ENCODE measurements at places on chromosomes 7 and 10.

- DNase-seq, result no peak
Measured at GRCh38 chr7:79709574-79710409, 256.3 kb upstream of the MAGI2 start.

GRCh38 chr7:143898810-143899209 lies 3.2 kb downstream of the TCAF1 start:
- DNase-seq, result no peak

DNA sequence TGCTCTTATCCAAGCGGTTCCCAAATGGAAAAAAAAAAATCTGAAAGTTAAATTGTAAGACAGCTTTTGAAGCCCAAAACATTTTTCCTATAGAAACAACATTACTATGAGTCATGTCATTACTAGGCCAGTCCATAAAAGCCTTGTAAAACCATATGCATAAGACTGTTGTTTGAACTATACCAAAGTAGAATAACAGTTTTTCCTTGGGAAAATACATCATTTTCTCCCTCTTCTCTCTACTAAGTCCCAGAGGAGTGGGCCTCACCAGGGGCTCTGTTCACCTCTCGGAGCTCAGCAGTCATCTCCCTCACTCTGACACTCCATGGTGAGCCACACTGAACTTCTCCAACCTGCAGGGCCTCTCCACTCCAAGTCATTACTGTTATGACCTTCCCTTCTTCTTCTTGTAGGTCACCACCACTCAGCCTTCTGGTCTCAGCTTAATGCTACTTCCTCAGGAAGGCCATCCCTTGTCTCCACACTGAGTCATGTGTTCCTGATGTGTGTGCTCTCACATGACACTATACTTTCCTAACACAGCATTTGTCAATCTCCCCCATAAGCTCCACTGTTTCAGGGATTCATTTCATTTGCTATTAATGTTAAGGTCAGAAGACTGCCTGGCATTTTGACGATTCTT lies 32.5 kb downstream of the ZNF438 start:
- no peak for DNase-seq

- DNase-seq, result no peak
Measured at GRCh38 chr7:131681961-131682360, 125.5 kb upstream of the PODXL start.

DNA sequence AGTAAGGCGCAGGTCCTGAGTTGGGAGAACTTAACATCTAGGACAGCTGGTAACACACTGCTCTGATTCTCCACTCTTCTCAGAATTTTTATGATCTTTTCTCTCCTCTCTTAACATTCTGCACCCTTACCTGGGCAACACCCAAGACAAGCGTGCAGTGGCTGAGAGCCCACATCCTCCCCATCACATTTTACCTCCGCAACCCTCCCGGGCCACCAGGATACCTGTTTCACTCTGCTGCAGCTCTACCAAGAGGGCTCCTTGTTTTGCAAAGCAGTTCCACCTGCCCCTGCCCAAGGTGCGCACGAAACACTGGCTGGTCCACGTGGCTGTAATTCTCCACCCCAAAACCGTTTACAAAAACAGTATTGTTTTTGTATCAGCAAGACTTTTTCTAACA lies 81.5 kb downstream of the ITIH5 start:
- no peak for DNase-seq

DNA sequence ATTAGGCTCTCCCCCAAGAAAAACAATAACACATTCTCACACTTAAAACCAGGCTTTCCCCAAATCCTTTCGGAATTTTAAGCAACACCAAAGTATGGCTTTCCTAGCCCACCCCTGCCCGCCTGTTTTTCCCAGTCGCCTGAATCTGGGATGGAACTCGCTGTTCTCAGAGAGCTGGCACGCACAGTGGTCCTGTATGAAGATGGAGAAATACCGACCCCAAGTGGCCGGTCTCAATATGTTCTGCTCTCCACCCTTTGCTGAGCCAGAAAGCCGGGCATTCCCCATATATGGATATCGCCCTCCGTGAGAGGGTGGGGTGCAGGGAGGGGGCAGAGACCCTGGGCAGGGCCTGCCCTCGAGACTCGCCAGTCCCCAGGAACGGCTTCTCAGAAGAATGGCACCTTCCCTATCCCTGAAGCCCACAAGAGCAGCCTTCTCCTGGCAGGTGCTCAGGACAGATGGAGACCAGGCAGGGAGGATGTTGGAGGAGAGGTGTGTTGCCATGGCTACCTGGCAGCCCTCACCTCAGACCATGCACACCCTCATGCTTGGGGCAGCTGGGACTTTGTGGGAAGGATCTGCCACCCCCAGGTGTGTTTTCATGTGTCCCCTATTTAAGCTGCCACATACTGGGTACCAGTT lies 3.4 kb downstream of the TACR2 start:
- no peak for DNase-seq

- DNase-seq, result no peak
Measured at GRCh38 chr7:1586827-1587705, 17.2 kb upstream of the PSMG3 start.

DNA sequence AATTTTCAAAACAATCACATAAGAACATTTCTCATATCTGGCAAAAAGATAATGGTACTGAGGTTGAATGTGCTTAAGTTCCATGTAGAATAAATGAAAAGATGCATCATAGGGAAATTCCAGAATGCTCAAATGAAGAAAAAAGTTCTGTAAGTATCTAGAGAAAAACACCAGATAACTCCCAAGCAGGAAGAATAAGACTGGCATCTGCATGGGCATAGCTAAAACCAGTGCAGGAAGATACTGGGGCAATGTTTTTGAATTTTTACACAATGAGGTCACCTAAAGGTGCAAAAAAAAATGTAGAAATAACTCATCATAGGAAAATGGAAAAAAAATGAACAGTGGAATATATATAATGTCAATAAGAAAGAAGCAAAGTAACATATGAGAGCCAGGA lies 275.2 kb downstream of the BAMBI start:
- no peak for DNase-seq

DNA sequence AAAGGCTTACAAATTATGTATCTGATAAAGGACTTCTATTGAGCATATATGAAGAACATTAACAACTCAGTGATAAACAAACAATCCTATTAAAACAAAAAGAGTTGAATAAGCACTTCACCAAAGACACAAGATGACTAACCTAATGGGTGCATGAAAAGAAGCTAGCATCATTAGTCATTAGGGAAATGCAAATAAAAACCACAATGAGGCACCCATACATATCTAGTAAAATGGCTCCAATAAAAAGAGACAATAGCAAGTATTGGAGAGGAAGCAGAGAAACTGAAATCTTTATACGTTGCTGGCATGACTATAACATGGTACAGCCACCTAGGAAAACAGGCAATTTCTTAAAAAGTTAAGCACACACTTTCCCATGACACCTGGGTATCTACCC lies 77.6 kb upstream of the ZMIZ1 start:
- no peak for DNase-seq

GRCh38 chr7:15798081-15798480 lies 111.6 kb upstream of the MEOX2 start:
- no peak for DNase-seq

DNA sequence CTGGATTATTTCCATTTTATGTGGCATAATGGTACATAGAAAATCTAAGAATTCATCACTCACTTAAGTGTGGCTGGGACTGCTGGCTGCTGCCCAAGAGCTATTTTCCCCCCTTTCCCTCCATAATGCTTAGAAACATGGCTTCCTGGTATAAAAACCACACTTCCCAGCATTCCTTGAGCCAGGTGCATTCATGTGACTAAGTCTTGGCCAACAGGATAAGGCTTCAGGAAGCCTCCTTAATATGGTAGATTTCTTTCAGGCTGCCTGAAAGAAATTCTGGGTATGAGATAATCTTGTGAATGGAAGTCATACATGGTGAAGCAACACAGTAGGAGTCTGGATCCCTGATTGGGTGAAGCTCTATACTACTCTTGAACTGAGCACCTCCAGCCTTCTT lies 178.0 kb downstream of the JAZF1 start:
- no peak for DNase-seq

- DNase-seq, result no peak
Measured at GRCh38 chr10:7610651-7611389, 55.9 kb downstream of the ITIH5 start.

- no peak for DNase-seq
Measured at GRCh38 chr10:89783406-89783805, 82.0 kb downstream of the KIF20B start.

DNA sequence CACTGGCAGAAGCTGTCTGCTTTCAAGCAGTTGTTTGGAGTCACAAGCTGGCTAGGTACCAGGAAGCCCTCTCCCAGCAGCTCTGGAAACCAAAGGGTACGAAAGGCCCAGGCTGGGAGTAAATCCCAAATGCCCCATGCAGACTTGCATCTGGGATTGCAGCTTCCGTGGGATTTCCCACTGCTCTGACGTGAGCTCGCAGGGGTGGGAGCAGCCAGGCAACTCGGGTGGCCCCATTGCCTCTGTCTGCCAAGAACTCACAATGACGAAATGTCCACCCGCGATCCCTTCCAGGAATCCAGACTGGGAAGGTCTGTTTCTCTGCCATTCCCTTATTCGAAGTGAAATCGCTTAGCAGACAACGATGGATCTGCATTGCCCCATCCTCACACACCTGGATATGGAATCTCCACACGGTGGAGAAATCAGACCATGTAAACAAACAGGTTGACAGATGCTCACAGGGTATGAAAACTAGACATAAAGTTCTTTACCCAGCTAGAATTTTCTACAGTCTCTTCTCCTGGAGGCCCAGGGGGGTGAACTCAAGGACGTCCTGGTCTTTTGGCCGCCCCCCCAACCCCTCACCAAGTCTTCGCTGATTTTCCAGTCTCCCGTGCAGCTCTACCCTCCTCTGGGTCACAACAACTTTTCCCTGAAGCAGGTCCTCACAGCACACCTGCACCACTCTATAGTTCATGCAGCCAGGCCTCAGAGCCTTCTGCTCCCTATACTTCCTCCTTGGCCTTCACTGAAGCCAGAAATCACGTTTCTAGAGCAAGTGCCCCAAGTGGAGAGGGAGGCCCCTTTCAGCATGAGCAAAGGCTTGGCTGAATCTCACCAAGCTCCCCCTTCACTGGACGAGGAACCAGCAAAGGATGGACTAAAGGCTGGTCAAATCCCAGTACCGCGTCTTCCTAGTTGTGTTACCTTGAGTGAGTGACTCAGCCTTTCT lies 20.0 kb downstream of the SH3PXD2A start:
- DNase-seq, result no peak

- DNase-seq, result no peak
Measured at GRCh38 chr10:69186524-69186923, 6.5 kb downstream of the SUPV3L1 start.
